Effector memory CD8-positive, alpha-beta T cell (primary cell): ENCODE measurements at places on chromosomes 6 and 20.

DNA sequence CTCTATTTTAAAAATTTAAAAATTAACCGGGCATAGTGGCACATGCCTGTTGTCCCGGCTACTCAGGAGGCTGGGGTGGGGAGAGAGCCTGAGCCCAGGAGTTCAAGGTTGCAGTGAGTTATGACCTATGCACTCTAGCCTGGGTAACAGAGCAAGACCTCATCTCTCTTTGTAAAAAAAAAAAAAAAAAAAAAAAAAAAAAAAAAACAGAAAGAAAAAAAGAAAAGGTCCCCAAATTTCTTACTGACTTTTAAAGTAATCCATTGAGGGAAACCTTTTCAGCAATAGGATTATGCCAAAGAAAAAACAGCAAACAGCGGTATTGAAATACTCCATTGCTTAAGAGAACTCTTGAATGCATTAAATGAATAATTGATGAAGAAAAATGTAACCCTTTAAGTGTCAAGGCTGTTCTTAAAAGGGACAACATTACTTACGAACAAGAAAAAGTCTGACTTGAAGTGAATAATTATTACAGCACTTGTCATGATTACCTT is 6.0 kb upstream of the DNAAF9 start:
- DNase-seq, result no peak

- DNase-seq, result no peak
Measured at GRCh38 chr6:25324066-25324762, 45.0 kb downstream of the CARMIL1 start.

DNA sequence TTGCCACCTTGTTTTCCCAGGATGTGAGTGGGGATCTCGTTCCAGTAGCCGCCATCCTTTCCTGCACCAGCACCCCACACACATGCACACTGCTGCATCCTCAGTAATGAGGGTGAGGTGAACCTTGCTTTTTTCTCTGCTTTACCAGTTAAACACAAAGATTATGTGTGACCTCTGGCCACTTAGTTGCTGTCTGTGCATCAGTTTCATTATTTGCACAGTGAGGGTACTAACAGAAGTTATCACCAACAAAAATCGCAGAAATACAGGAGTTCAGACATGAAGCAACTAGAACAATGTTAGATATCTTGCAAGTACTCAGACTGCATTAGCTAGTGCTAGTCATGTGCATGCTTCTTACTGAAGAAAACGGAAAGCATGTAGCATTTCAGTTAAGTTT is 17.4 kb upstream of the DACT2 start:
- DNase-seq, result no peak

GRCh38 chr20:43961541-43962471 is 47.2 kb downstream of the TOX2 start:
- DNase-seq, result no peak
